ENCODE measurements at places on chromosomes 16 and 17. TPM values are rescaled to one million over a fixed set of nuclear protein-coding genes. Genes with fewer than 3 reads are reported as not detected.

GRCh38 chr17:79023886-79024771 is at the start of gene C1QTNF1:
Gene C1QTNF1, plus strand, starts transcription at chr17:79024169. Its CDS starts 19,800 bp downstream, at chr17:79043969.
- H3K4me1 ChIP-seq, result peaks cover 8% of the 10 kb centered on the region
- DNase-seq, result peak; percentile 48
- no peaks in the 10 kb centered on the region for H3K36me3 ChIP-seq
- H3K4me3 ChIP-seq, result peak within 1 kb of the TSS; percentile 69
- H3K27ac ChIP-seq, result no peak within 1 kb of the TSS

- no peak for DNase-seq
- H3K4me3 ChIP-seq, result no peak overlapping the region
- no peaks in the 10 kb centered on the region for H3K36me3 ChIP-seq
- no peaks in the 10 kb centered on the region for H3K4me1 ChIP-seq
Observed at GRCh38 chr17:79431175-79431574, 179.7 kb downstream of the RBFOX3 start.

GRCh38 chr17:16977932-16978331 is 6.0 kb upstream of the TNFRSF13B start:
- H3K4me1 ChIP-seq, result peaks cover 12% of the 10 kb centered on the region
- no peaks in the 10 kb centered on the region for H3K36me3 ChIP-seq
- H3K4me3 ChIP-seq, result no peak overlapping the region

Gene DDX28
- 14.5 TPM for total RNA-seq

Gene ZFP3
- 1.8 TPM for total RNA-seq

DNA sequence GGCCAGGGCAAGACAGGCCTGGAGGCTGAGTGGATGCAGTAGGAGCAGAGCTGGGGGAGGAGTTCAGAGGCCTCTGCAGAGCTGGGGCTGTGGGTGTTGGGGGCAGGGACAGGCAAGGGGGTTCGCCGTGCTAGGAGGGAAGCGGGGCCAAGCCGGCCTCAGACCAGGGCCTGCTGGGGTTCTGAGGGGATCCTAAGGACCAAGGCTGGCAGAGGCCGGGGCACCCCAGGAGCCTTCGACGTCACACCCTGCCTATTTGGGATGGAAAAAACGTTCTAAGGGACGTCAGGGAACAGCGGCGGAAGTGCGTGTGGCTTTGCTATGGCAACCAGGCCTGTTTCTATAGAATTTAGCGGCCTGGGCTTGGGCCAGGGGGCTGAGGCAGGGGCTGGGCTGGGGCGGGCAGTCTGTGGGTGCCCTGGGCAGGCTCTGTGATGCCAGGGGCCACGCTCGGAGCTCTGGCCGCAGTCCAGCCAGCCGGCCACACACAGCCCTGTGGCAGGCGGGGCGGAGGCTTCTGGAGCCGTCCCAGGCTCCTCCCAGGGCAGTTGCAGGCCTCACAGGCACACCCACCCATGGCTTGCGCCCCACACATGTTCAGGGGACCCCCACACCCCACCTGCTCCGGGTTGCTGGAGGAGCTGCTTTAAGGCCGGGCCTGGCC is 3.7 kb downstream of the TRAF7 start:
- H3K36me3 ChIP-seq, result peaks cover 13% of the 10 kb centered on the region
- peaks cover 25% of the 10 kb centered on the region for H3K4me1 ChIP-seq

DNA sequence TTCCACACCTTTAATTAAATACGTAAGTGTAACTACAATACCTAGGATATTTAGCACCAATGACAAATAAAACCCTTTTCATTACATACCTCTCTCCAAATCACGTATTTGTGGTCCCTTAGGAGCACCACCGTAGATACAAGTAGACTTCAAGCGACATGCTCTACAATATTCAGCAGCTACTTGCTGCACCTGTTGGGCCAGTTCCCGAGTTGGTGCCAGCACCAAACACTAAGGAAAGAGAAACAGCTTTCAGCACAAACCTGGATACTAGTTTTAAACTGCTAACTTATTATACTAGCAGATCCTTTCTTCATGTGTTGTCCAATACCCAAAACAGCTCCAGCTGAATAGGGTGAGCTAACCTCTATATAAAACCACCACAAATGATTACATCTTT is 2.7 kb downstream of the DDX5 start:
- H3K4me1 ChIP-seq, result peaks cover 69% of the 10 kb centered on the region
- H3K27ac ChIP-seq, result peak overlapping the region; percentile 77
- H3K36me3 ChIP-seq, result peaks cover 73% of the 10 kb centered on the region
- no peak for DNase-seq
- H3K27me3 ChIP-seq, result peaks cover 2% of the 10 kb centered on the region

Gene NEUROD2
- not detected for total RNA-seq

DNA sequence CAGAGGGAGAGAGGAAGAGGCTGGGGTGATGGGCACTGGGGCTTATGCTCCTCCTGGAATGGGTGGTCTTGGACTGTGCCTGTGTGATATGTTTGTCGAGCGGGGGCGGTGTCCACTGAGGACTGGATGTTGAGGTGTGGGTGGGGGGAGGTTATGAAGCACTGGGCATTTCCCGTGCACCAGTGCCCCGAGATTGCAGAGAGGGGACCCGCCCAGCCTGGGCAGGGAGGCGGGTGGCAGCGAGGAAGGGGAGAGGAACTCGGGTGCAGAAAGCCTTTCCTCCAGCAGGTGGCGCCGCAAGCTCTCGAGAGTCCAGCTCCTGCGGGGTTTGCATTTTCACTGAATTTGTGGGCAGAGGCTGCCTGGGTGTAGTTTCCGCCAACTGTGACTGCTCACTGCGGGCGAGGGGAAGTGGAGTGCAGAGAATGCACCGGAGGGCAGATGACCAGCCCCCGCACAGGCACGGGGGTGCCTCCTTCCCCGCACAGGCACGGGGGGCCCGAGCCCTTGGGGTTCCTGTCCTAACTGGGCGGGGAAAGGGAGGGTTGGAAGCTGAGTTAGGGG is 190.6 kb downstream of the SEC14L1 start:
- peak; percentile 97 for DNase-seq
- no peaks in the 10 kb centered on the region for H3K27me3 ChIP-seq
- H3K4me1 ChIP-seq, result peaks cover 38% of the 10 kb centered on the region
- H3K27ac ChIP-seq, result peak overlapping the region; percentile 78

DNA sequence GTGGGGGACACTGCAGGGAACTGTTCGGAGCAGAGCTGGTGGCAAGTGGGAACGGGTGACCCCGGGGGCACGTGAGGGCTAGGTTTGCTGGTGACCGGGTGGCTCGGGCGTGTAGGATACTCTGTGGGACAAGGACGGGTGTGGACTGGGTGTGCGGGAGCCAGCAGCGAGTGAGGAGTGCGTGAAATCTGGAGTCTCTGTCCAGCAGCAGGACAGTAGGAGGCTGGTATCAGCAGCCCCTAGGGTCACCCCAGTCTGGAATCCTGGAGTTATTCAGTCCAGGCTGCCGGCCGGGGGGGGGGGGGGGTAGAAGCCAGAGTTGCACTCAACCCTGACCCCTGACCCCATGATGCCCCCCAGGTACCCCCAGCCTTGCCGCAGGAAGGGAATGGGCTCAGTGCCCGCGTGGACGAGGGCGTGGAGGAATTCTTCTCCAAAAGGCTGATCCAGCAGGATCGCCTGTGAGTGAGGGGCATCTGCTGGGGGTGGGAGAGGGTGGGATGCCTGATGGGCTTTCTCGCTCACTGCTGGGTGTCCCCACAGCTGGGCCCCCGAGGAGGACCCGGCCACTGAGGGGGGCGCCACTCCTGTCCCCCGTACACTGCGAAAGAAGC is 6.2 kb downstream of the ACD start:
- no peaks in the 10 kb centered on the region for H3K27me3 ChIP-seq
- no peak overlapping the region for H3K27ac ChIP-seq
- peaks cover 17% of the 10 kb centered on the region for H3K4me1 ChIP-seq
- no peak for DNase-seq

Gene MPP2
- 2.0 TPM for total RNA-seq

Gene LGALS9B
- total RNA-seq, result not detected

- H3K4me1 ChIP-seq, result no peaks in the 10 kb centered on the region
- no peak overlapping the region for H3K4me3 ChIP-seq
- H3K36me3 ChIP-seq, result no peaks in the 10 kb centered on the region
- DNase-seq, result no peak
Observed at GRCh38 chr16:55571191-55571897, 4.9 kb downstream of the CAPNS2 start.

GRCh38 chr16:64659866-64660265 is 462.0 kb downstream of the CDH11 start:
- H3K27me3 ChIP-seq, result no peaks in the 10 kb centered on the region
- no peak for DNase-seq
- H3K36me3 ChIP-seq, result no peaks in the 10 kb centered on the region
- no peak overlapping the region for H3K27ac ChIP-seq
- no peaks in the 10 kb centered on the region for H3K4me1 ChIP-seq

Data from activated CD4-positive, alpha-beta memory T cell treated with anti-CD3 and anti-CD28 coated beads for 36 hours (primary cell).